ENCODE measurements at places on chromosomes 5 and 9. TPM values are rescaled to one million over a fixed set of nuclear protein-coding genes. Genes with fewer than 3 reads are reported as not detected.

ZNF608 gene
- total RNA-seq = 12.8 TPM

PCDHB14 gene
- 0.48 TPM for total RNA-seq

PROB1 gene
- total RNA-seq = 0.78 TPM

C9orf72 gene
- 14.0 TPM for total RNA-seq

C1QTNF2 gene
- total RNA-seq = not detected

ASTN2 gene
- total RNA-seq = 5.3 TPM

SELENOP gene
- total RNA-seq = not detected

POU5F2 gene
- total RNA-seq = 3.3 TPM

SURF1 gene
- total RNA-seq = 40.0 TPM

CD72 gene
- total RNA-seq = 7.8 TPM

STKLD1 gene
- total RNA-seq = 0.93 TPM

DNA sequence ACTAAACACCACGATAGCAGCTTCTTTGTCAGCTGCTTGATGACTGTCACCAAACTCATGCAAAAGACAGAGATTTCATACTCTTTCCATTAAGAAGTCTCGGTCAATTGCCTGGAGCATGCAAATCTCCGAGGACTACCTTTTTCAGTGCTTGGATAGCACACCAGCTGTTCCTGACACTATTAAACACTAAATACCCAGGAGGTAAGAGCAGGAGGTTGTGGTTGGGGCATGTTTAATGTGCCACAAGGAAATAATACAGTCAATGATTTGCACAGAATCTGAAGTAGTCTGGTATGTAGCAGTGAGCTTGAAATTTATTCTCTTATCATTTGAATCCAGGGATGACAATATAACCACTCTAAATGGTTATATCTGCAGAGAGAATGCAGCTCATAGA is 996.2 kb downstream of the CDH12 start:
- H3K27me3 ChIP-seq = no peaks in the 10 kb centered on the region
- no peaks in the 10 kb centered on the region for H3K36me3 ChIP-seq
- no peaks in the 10 kb centered on the region for H3K4me1 ChIP-seq
- no peak for DNase-seq

DNA sequence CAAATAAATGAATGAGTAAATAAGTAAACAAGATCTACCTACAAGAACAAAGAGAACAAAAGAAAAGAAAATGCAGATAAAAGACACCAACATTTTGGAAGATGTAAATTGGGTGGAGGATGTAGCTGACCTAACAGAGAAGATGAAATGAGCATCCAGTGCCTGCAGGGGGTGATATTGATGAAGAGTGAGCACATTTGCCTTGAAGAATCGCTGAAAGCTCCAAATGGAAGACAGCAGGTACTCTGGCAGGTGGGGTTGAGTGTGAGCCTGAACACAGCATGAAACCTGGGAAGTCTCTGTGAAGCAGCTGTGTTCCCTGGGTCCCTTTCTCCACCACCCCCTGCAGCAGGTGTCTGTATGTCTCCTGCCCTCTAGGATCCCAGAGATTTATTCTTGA is 125.6 kb downstream of the NXNL2 start:
- no peaks in the 10 kb centered on the region for H3K27me3 ChIP-seq
- DNase-seq = peak; percentile 67
- no peak overlapping the region for H3K27ac ChIP-seq

GRCh38 chr5:167726642-167727041 is 564.8 kb upstream of the WWC1 start:
- no peak overlapping the region for H3K27ac ChIP-seq
- no peak overlapping the region for H3K4me3 ChIP-seq
- no peaks in the 10 kb centered on the region for H3K36me3 ChIP-seq

GRCh38 chr5:15353086-15353645 is 146.8 kb upstream of the FBXL7 start:
- H3K27me3 ChIP-seq = no peaks in the 10 kb centered on the region
- no peaks in the 10 kb centered on the region for H3K36me3 ChIP-seq
- no peak overlapping the region for H3K27ac ChIP-seq

GRCh38 chr9:127770583-127770904 is 7.9 kb downstream of the SH2D3C start:
- H3K36me3 ChIP-seq = no peaks in the 10 kb centered on the region
- H3K27me3 ChIP-seq = no peaks in the 10 kb centered on the region
- H3K4me1 ChIP-seq = peaks cover 13% of the 10 kb centered on the region
- peak overlapping the region; percentile 69 for H3K4me3 ChIP-seq

GRCh38 chr5:41832430-41832829 is 37.8 kb downstream of the OXCT1 start:
- peaks cover 56% of the 10 kb centered on the region for H3K36me3 ChIP-seq
- H3K27me3 ChIP-seq = no peaks in the 10 kb centered on the region
- no peak overlapping the region for H3K4me3 ChIP-seq
- no peak overlapping the region for H3K27ac ChIP-seq
- peaks cover 5% of the 10 kb centered on the region for H3K4me1 ChIP-seq

GRCh38 chr5:80937584-80938356 is 22.4 kb upstream of the RASGRF2 start:
- H3K4me1 ChIP-seq = peaks cover 3% of the 10 kb centered on the region
- no peaks in the 10 kb centered on the region for H3K36me3 ChIP-seq
- no peaks in the 10 kb centered on the region for H3K27me3 ChIP-seq
- H3K4me3 ChIP-seq = no peak overlapping the region
- H3K27ac ChIP-seq = no peak overlapping the region

DNA sequence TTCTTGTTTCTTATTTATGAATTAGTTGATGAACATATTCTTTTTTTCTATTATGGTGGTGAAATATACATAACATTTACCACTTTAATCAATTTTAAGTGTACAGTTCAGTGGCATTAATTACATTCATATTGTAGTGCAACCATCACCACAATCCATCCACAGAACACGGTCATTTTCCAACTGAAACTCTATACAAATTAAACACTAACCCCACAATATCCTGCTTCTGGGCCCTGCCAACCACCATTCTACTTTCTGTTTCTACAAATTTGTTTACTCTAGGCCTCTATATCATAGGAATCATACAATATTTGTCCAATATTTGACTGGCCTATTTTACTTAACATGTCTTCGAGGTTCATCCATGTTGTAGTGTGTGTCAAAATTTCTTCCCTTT is 7.3 kb downstream of the GCNT4 start:
- no peak overlapping the region for H3K4me3 ChIP-seq
- no peaks in the 10 kb centered on the region for H3K36me3 ChIP-seq
- no peak overlapping the region for H3K27ac ChIP-seq
- H3K4me1 ChIP-seq = no peaks in the 10 kb centered on the region
- DNase-seq = no peak
- H3K27me3 ChIP-seq = no peaks in the 10 kb centered on the region

- no peaks in the 10 kb centered on the region for H3K36me3 ChIP-seq
- no peak overlapping the region for H3K27ac ChIP-seq
- H3K4me1 ChIP-seq = peaks cover 6% of the 10 kb centered on the region
Measured at GRCh38 chr9:109417054-109417453, 81.1 kb downstream of the PTPN3 start.

DNA sequence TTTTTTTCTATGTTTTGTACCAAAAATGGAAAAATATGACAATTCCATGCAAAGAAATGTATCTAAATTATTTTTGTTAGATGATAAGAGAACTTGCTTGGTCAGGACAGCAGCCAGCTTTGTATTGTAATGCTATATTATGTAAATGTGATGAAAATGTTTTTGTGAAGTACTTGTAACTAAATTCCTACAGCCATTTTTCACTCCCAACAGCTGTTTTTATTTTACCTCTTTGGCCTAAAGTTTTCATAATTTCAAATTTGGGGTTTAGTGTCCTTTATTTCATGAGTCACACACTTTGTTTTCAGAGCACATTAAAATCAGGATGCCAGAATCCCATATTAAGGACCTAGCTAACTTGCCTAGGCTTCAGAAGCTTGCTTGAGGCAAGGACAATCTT is 64.1 kb downstream of the WDR41 start:
- H3K36me3 ChIP-seq = peaks cover 31% of the 10 kb centered on the region
- no peaks in the 10 kb centered on the region for H3K4me1 ChIP-seq
- H3K4me3 ChIP-seq = no peak overlapping the region
- no peaks in the 10 kb centered on the region for H3K27me3 ChIP-seq
- H3K27ac ChIP-seq = no peak overlapping the region
- no peak for DNase-seq

DNA sequence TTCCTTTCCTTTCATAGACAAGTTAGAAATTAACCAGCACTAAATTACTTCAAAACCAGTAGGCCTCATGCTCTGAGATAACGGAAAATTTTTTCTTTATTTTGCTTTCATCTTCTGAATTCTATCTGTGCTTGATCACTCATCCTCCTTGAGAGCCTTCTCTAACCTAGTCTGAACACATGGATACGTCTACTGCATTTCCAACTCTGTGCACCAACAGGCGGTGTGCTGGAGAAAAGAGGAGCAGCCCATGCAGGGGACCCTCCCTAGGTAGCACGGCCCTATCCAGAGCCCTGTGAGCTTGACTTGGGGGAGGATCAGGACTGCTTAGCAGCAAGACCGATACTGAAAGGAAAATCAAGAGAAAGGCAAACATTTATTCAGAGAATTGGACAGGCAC is 149.8 kb downstream of the AUH start:
- H3K36me3 ChIP-seq = no peaks in the 10 kb centered on the region
- DNase-seq = no peak
- no peak overlapping the region for H3K27ac ChIP-seq

GRCh38 chr5:123448743-123449142 is 25.5 kb upstream of the CEP120 start:
- H3K4me1 ChIP-seq = no peaks in the 10 kb centered on the region
- DNase-seq = no peak
- no peak overlapping the region for H3K27ac ChIP-seq
- no peaks in the 10 kb centered on the region for H3K27me3 ChIP-seq
- no peak overlapping the region for H3K4me3 ChIP-seq

- no peak overlapping the region for H3K27ac ChIP-seq
- H3K4me1 ChIP-seq = peaks cover 40% of the 10 kb centered on the region
- peak; percentile 77 for DNase-seq
Measured at GRCh38 chr9:34375901-34376595, 650 bp downstream of the MYORG start.

DNA sequence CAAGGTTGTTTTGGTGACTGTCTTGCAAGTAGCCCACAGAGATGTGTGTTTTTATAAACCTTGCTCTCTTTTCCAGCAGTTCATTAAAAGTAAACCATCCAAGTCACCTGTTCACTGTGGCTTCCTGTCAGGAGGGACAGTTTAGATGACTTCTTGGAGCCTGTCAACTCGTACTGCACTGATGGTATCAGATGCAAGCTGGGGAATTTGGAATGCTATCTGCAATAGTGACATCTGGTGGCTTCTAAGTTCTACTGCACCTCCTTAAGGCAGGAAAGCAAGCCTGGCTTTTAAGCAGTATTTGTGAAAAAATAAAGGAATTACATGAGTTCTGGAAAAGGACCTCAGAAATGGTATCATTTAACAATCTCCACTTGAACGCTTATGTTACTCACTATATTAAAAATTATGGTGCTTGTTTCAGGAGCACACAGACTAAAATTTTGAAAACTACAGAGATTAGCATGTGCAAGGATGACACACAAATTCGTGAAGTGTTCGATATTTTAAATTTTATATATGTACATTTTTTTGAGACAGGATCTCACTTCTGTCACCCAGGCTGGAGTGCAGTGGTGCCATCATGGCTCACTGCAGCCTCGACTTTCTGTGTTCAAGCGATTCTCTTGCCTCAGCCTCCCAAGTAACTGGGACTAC is 164.0 kb downstream of the TTC39B start:
- DNase-seq = peak; percentile 80
- H3K4me1 ChIP-seq = peaks cover 27% of the 10 kb centered on the region
- H3K27me3 ChIP-seq = no peaks in the 10 kb centered on the region
- H3K27ac ChIP-seq = no peak overlapping the region
- H3K36me3 ChIP-seq = no peaks in the 10 kb centered on the region

GRCh38 chr9:78525986-78526560 is 229.1 kb downstream of the PSAT1 start:
- H3K27me3 ChIP-seq = no peaks in the 10 kb centered on the region
- peaks cover 3% of the 10 kb centered on the region for H3K4me1 ChIP-seq
- H3K27ac ChIP-seq = no peak overlapping the region

DNA sequence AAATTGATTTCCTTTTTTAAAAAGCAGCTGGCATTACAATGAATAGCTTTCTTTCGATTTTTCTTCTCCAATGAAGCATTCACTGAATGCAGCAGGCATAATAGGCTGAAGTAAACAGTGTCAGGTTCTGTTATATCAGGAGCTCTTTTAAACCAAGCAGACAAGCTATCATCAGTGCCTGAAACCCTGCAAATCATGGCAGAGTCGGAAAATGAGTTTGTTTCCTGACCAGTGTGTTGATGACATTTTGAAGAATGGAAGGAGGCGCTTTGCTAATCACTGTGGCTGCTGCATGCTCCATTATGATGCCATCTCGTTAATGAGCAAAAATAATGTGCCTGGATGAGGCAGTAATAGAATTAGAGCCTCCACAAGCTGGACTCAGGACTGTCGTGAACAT is 284.5 kb downstream of the ZNF608 start:
- no peak overlapping the region for H3K4me3 ChIP-seq
- no peak overlapping the region for H3K27ac ChIP-seq
- no peaks in the 10 kb centered on the region for H3K36me3 ChIP-seq
- DNase-seq = no peak

DNA sequence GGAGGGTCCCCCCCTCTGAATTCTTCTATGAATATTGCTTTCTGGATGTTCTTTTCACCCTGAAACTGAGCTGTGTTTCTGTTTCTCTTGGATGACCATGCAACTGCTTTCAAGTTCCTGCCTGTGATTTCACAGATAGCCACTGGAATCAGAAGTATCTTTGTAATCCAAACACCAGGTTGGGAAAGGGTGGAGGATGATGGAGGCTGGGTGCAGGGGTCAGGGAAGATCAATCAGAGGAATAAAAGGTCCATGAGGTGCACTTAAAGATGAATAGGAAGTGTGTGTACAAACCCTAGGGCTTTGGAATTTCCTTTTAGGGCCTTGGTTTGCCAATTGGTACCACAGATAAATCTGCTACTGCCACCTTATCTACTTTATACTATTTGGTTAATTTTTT is 68.2 kb upstream of the AGXT2 start:
- H3K4me3 ChIP-seq = no peak overlapping the region
- H3K4me1 ChIP-seq = no peaks in the 10 kb centered on the region
- H3K36me3 ChIP-seq = no peaks in the 10 kb centered on the region
- no peaks in the 10 kb centered on the region for H3K27me3 ChIP-seq
- no peak overlapping the region for H3K27ac ChIP-seq

GRCh38 chr9:134962973-134963364 is 45.3 kb upstream of the FCN1 start:
- H3K4me1 ChIP-seq = no peaks in the 10 kb centered on the region
- DNase-seq = no peak
- H3K4me3 ChIP-seq = no peak overlapping the region

Measured in Karpas-422 (cell line).